8988T (cell line): ENCODE measurements at places on chromosomes 2 and 18.

- DNase-seq, result no peak
Observed at GRCh38 chr2:101638817-101639605, 58.5 kb upstream of the MAP4K4 start.

- no peak for DNase-seq
Observed at GRCh38 chr2:172440795-172441194, 13.4 kb downstream of the ITGA6 start.

DNA sequence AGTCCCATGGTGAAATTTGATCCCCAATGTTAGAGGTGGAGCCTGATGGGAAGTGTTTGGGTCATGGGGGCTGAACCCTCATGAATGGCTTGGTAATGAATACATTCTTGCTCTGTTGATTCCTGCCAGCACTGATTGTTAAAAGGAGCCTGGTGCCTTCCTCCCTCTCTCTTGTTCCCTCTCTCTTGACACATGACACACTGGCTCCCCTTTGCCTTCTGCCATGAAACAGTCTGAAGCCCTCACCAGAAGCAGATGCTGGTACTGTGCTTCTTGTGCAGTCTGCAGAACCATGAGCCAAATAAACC is 30.6 kb upstream of the EPC2 start:
- DNase-seq, result no peak

DNA sequence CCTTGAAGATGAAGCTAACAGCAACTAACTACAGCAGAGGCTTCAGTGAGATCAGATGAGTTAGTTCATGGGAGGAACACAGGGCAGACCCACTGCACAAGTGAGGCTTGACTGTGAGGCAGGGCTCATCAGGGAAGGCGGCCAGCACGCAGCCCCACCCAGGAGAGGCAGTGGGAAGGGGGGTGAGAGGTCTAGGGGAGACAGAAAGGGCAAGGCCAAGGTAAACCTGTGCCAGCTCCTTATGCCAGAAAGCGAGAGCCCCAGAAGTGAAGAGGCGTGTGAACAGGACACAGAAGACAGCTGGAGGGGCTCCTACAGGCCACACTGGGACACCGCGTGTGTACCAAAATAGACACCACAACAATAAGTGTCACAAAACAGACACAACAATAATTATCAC is 48.6 kb downstream of the ANO7 start:
- DNase-seq, result no peak

DNA sequence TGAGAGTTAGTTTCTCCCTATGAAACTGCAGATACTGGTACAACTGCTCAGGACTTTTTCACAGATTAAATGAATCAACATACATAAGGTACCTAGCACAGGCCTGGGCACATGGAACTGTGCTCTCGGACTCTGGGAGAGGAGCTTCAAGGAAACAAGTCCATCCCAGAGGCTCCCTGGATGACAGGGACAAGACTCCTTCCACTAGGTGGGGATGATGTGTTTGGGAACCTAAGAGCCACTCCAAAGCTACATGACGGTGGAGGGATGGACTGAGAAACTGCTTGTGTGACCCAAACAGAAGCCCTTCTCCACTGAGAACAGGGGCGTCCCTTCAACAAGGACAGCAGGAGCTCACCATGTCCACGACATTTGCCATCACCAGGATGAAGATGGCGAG is 37.1 kb downstream of the CENPO start:
- DNase-seq, result peak; percentile 70

GRCh38 chr18:49662506-49662905 is 100.6 kb downstream of the LIPG start:
- no peak for DNase-seq

DNA sequence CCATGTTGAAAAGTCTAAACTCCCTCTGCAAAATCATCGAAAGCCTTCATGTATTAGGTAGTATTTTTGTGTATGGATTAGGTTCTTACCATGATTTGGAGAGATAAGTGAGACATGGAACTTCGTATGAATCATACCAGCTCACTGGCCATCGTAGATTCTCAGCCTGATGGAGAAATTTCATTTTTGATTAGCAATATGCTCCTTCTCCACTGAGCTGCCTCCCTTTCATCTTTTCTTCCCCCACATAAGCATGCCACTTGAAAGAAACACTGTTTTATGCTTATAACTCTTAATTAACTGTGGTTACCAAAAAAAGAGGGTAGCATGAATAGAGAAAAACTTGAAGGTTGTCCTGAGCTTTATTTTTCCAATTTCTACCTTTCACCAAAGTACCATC is 111.9 kb downstream of the NCK2 start:
- DNase-seq, result no peak

GRCh38 chr18:79584491-79585394 is 94.9 kb upstream of the CTDP1 start:
- no peak for DNase-seq

DNA sequence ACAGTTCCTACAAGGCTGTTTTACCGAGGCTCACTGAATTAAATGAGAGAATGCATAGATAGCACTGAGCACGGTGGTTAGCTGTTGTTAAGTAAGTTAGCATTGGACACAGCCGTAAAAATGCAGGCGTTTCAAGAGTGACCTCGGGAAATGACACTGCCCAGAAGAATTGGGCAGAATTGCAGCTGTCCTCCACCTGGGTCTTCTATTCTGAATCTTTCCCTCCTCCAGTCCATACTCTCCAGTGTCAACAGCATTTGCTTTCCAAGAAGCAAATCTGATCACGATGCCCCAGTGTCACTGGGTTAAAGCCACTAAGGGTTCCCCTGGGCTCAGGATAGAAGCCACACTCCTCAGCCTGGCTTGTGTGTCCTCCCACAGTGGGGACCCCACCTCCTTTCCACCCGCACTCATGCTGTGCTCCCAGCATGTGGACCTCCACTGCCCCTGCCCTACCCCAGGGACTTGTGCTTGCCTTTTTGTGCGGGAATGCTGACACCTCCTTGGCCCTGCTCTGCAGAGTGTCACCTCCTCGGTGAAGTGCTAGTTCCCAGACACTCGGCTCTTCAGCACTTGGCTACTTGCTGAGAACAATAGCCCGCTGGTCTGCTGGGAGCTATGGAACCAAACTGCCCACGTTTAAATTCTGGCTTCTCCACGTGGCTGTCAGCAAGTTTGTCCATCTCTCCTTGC is 135.0 kb downstream of the ANTXR1 start:
- no peak for DNase-seq

DNA sequence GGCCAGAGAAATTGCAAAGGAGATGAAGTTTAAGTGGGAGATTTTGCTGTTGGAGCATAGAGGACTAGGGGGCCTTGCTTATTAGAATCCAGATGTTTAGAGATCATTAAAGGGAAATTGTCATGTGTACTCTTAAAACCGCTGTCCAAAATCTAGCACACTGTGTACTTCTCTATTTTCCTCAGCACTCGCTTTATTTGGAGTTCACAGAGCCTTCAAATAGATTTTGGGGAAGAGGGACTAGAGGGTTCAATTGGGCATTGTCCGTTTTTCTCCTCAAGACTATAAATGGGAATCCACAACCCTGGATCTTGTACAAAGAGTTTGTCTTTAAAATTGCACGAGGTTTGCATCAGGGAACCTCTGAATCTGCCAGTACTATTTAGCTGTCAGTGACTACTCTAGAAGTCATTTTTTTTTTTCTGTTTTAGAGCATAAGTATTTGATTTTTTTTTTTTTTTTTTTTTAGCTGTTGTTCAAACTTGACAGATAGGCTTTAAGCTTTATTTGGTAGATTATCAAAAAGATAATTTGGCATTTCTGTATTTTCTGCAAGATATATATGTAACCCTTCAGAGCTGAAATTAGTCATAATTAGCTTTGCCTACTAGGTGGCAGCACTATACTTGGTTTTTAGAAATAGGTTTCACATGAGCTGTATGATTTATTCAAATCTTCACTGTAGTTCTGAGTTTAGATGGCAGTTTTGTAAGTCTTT is 14.2 kb downstream of the PMS1 start:
- DNase-seq, result no peak
